ENCODE measurements at places on chromosomes 4 and X.

- DNase-seq: no peak
- no peak overlapping the region for H3K27ac ChIP-seq
- no peaks in the 10 kb centered on the region for H3K36me3 ChIP-seq
- no peak overlapping the region for H3K4me3 ChIP-seq
Observed at GRCh38 chr4:81796790-81797528, 325.3 kb upstream of the RASGEF1B start.

- H3K36me3 ChIP-seq: peaks cover 2% of the 10 kb centered on the region
- DNase-seq: no peak
- no peak overlapping the region for H3K4me3 ChIP-seq
Observed at GRCh38 chrX:46551494-46552128, 6.4 kb upstream of the ZNF674 start.

DNA sequence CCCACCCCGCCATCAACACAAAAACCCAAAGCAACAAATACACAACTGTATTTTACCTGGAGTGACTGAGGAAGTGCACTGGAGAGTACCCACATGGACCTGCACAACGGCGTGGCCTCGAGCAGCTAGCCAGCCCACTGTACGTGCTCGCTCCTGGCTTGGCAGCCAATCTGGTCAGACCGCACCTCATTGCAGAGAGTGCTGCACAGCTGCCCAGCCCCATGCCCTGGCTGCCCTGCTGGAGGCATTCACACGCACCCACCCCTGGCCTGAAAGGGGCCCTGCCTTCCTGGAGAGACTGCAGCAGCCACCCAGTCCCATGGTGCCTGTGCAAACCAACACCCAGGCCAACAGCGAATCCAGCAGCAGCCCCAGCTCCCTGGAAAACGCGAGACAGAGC, 116.3 kb downstream of the GALNTL6 start:
- no peaks in the 10 kb centered on the region for H3K4me1 ChIP-seq
- no peaks in the 10 kb centered on the region for H3K27me3 ChIP-seq

DNA sequence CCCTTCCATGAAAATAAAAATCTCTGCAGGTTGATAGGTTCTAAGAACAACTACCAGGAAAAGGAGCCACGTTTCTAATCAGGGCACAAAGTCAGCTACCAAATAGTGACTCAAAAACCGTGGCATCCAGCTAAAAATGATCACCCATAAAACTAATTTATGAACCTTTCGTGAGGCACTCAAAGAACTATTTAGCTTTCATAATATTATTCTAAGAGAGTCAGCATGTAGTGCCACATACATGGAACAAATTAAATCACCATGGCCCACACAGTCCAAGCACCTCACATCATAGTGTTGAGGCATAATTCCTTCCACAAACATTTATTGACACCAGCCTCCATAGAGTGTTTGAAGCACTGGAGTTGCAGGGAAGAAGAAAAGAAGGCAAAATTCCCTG, 252.0 kb upstream of the PPARGC1A start:
- no peak for DNase-seq
- H3K27me3 ChIP-seq: no peaks in the 10 kb centered on the region
- H3K36me3 ChIP-seq: no peaks in the 10 kb centered on the region
- no peaks in the 10 kb centered on the region for H3K4me1 ChIP-seq

DNA sequence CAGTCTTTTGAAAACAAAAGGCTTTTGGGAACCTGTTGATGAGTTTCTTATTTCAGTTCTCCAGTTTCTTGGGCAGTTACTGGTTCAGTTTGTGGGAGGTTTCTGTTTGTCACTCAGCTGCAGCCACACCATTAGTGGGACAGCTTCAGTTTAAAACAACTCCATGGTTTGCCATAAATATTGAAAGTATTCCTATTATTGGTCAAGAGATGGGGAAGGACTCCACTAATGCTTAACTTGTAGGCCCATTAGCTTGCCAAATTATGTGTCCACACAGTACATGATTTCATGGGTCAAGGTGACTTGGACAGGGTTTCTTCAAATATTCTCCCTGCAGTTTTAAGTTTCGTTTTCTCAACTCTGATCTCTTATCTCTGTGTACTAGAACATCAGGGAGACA, 15.5 kb upstream of the ASIC5 start:
- no peak overlapping the region for H3K4me3 ChIP-seq
- no peak overlapping the region for H3K27ac ChIP-seq

DNA sequence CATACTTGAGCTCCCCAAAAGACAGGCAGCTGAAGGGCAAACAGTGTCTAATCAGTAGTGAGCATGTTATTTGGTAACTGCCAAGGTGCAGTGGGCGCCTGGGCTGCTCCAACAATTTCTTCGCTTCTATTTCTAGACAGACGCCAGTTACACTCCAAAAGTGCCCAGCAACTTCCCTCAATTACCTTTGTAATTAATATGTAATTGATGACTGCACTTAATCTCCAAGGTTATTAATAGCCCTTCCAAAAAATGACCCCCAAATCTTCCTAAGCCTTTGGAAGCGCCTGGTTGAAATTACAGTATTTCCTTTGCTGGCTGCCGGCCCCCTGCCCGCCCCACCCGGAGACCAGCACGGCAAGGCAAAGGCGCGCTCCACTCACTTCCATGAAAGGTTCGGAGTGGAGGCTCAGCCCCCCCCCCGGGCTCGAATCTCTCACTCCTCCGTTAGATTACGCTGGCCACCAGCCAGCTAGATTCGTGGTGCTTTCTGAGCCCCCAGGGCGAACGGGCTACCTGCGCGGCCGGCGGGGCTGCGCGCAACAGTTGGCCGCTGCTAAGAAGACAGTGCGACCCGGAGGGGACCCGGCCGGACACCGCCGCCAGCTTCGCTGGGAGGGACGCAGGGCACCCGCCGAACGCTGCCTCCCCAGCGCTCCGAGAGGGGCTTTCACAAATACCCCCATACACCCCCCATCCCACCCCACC, 1.9 kb downstream of the GPC4 start:
- no peak for DNase-seq
- H3K27me3 ChIP-seq: peaks cover 32% of the 10 kb centered on the region

DNA sequence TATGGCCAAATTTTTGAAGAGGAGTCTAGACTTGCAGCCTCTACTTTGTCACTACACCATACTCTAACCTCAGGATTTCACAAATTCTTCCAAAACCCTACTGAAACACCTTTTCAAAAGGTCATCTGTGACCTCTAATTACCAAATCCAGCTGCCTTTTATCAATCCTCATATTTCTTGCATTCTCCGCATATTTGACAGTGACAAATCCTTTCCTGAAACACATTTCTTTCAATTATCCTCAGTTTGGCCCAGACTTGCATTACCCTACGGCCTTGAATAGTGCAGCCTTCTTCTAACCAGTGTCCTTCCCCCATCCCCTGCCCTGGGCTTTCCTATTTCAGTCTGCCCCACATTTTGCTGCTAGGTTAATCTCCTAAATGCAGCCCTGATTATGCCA, 25.5 kb downstream of the MID2 start:
- H3K27ac ChIP-seq: no peak overlapping the region
- H3K4me3 ChIP-seq: no peak overlapping the region

DNA sequence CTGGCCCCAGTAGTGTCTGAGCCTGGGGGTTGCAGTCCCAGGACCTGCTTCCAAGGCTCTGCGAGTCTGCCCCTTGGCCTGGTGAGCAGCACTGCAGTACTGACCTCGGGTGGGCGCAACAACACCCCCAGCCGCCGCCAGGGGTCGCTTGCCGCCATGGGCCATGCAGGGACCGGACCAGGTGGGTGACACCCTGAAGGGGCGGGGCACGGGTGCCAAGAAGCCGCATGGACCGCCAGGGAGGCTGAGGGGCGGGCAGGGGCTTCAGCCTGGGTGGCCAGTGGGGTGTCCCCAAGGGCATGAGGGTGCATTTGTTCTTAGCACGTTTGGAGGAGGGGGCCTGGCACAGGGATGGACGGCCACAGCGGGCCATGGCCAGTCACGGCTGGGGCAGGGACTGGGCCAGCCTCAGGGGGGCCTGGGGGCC, 25.0 kb downstream of the TACC3 start:
- H3K4me1 ChIP-seq: no peaks in the 10 kb centered on the region
- no peaks in the 10 kb centered on the region for H3K36me3 ChIP-seq
- DNase-seq: peak; percentile 59

GRCh38 chrX:120614816-120615215, 10.9 kb downstream of the MCTS1 start:
- no peak for DNase-seq
- no peaks in the 10 kb centered on the region for H3K36me3 ChIP-seq
- H3K4me3 ChIP-seq: no peak overlapping the region
- H3K27me3 ChIP-seq: no peaks in the 10 kb centered on the region
- H3K27ac ChIP-seq: no peak overlapping the region

DNA sequence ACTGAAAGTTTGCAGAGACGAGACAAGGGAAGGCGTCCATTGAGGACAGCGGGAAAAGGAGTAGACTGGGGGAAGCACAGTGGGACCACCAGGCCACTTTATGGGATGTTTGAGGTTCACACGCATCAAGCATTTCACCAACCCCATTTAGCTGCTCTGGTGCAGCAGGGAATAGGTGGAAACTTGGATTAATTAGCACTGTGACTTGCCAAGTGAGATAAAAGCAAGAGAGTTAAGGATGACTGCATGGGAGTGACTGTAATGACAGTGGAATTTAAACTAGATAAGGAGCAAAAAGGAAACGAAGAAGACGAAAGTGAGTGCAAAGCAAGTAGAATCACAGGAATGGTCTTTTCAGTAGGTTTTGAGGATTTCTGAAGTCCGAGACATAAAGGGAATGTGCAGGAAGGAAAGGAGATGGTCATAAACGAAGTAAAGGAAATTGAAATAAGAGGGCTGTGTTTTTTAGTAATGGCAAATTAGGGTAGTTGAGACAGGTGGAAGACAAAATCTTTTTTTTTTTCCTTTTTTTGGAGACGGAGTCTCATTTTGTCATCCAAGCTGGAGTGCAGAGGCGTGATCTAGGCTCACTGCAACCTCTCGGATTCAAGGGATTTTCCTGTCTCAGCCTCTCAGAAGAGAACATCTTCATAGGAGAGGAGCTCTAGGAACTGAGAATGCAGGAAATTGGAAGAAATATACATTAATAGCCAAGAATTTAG, 119.0 kb upstream of the MAP9 start:
- no peaks in the 10 kb centered on the region for H3K4me1 ChIP-seq
- H3K4me3 ChIP-seq: no peak overlapping the region
- no peak overlapping the region for H3K27ac ChIP-seq
- DNase-seq: no peak
